ENCODE measurements at places on chromosomes 6 and 20.

- DNase-seq: peak; percentile 75
Measured at GRCh38 chr6:28488916-28489365, 26.7 kb downstream of the GPX6 start.

- peak; percentile 62 for DNase-seq
Measured at GRCh38 chr6:137076277-137077068, 31.7 kb upstream of the IL20RA start.

GRCh38 chr20:3680701-3681351 lies 984 bp downstream of the ADAM33 start:
- peak; percentile 26 for DNase-seq

DNA sequence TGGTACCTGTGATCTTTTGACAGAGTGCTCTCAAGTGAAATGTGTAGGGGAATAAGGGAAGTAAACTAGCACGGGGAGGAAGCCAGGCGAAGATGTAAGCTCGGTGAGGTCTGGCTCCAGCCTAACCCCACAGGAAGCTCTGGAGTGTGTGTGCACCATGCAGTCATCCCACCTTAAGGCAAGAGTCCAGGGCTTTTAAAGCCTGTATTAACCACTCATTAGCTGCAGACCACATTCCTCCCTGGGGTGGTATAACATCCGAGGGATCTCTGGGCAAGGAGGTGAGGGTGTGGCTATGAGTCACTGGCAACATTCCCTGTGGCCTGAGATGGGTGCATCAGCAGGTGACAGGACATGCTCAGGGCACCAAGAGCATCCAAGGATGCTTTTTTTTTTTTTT lies 12.5 kb upstream of the RANBP9 start:
- no peak for DNase-seq

DNA sequence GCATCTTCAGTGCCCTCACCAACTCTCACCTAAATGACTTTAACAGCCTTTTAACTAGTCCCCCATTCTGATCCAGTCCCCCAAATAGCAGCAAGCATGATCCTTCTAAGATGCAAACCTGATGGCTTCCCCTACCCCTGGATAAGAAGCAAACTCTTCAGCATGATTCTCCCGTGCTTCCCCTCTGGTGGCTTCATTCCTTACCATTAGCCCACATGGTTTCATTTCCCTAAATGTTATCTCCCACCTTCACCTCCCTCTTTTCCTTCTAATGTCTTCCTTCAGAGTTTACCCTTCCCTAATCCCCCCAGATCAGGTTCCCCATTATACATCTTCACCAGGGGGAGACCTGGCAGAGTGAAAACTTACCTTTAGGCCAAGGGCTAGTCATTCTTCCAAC lies 4.0 kb upstream of the RAB5IF start:
- no peak for DNase-seq

GRCh38 chr20:19849341-19850197 lies 91.5 kb downstream of the RIN2 start:
- DNase-seq: no peak

- DNase-seq: no peak
Measured at GRCh38 chr20:19813846-19814640, 56.0 kb downstream of the RIN2 start.

GRCh38 chr20:43837856-43838702 lies 76.6 kb upstream of the TOX2 start:
- no peak for DNase-seq

DNA sequence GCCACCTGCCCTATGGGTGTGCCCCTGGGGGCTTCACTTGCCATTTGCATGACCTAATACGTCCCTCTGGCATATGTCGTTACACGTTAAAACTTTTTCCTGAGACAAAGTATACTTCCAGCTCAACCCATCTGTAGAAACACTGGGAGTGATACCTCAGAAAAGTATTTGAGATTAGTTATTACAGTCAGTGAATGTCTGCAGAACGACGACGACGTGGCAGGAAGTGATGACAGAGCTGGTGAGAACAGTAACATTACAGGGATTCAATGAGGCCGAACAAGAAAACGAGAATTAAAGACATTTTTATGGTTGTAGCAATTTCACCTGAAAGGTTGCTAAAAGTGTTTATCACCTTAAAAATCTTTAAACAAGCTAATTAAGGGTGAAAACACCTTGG lies 40.2 kb downstream of the SASH1 start:
- no peak for DNase-seq

GRCh38 chr6:160030103-160030502 lies 61.2 kb downstream of the IGF2R start:
- DNase-seq: peak; percentile 95

GRCh38 chr6:157374889-157375443 lies 6.0 kb upstream of the ZDHHC14 start:
- no peak for DNase-seq

GRCh38 chr6:12528581-12529363 lies 187.8 kb upstream of the PHACTR1 start:
- peak; percentile 26 for DNase-seq

- DNase-seq: no peak
Measured at GRCh38 chr6:84539122-84539856, 225.1 kb downstream of the TBX18 start.

DNA sequence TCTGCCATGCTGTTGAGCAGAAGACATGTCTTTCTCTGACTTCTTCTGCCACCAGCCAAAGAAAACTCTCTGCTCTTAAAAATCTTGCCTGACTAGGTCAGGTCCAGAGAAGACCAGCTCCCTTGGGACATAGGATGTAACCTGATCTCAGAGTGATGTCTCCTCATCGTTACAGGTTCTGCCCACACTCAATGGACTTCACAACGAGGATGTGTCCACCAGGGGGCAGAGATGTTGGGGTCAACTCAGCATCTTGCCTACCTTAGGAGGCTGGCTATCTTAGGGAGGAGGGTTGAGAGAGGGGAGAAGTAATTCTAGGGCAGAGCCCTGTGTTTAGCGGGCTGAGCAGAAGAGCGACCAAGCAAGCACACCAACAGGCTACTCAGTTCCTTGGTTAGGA lies 207.6 kb upstream of the CDH4 start:
- no peak for DNase-seq

GRCh38 chr6:48222241-48222640 lies 111.2 kb upstream of the PTCHD4 start:
- no peak for DNase-seq

DNA sequence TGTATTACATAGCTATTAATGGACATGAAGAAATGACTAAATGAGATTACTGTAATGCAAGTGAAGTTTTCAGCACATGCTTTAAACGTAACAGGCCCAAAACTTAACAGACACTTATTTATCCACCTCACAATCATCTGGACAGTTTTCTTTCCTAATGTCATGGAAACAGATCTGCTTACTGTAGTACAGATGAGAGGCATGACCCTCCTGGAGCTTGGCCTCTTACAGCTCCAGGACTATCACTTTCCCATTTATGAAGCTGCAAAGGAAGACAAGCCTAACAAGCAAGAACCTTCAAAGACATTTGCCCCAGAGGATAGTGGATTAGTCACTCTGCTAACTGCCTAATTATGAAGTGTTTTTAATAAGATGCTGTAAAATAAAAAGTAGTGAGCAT lies 419.3 kb downstream of the PHF3 start:
- DNase-seq: peak; percentile 32

GRCh38 chr6:108741331-108741989 lies 106.8 kb upstream of the ARMC2 start:
- DNase-seq: no peak

- DNase-seq: peak; percentile 3
Measured at GRCh38 chr6:3919130-3919628, 70.0 kb downstream of the FAM50B start.

DNA sequence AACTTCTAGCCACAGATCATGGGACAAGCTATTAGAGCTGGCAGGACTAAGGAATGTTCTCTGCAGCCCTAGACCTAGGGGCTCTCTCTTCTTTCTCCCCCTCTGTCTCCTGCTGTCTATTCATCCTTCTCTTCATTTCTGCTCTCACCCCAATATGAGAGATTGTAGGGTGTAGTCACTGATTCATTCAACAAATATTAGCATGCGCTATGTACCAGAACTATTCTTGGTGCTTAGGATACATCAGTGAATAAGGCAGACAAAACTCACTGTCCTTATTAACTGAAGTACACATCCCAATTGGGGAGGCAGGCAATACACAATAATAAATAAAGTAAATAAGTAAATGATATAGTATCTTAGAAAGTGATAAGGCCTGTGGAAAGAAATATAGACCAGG lies 14.7 kb upstream of the SIRPB2 start:
- DNase-seq: no peak

- no peak for DNase-seq
Measured at GRCh38 chr6:104159045-104159618, 700.6 kb downstream of the HACE1 start.

GRCh38 chr6:80939898-80940297 lies 812.6 kb downstream of the TENT5A start:
- peak; percentile 52 for DNase-seq

DNA sequence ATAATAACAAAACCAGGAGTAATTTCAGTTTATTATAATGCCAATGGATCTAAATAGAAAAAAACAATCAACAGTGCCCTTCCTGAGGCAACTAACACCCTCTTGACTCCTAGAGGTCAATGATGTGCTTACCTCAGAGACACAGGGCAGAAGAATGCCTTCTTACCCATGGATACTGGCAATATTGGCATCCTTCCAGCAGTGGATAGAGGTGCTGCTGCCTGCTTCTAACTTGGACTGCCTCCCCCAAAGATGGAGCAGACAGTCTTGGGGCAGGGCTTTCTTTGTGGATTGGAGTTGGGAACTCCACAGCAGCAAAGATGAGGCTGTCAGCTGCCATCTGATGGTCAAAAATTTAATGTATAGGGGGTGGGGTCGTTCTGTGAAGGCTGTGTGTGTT lies 78.7 kb downstream of the AK9 start:
- no peak for DNase-seq

DNA sequence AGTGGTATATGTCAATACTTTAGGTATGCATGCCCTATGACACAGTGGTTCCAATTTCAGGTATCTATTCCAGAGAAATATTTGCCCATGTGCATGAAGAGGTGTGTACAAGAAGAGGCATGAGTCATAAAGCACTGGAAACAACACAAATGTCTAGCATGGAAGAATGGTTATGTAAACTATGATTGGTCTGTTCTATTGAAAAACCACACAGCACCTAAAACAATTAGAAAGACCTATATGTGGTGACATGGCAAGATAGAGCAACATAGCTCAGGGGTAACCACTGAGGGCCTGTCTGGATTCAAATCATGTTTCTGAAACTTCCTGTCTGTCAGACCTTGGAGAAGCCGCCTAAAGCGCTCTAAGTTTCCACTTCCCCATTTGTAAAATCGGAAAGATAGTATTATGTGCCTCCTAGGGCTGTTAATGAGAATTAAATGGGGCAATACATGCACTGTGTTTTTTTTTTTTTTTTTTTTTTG lies 76.0 kb upstream of the SHLD1 start:
- DNase-seq: peak; percentile 26

GRCh38 chr20:21821358-21821757 lies 115.9 kb downstream of the PAX1 start:
- no peak for DNase-seq
